ENCODE measurements at places on chromosomes 6 and 20.

GRCh38 chr6:170223718-170224693, 66.9 kb downstream of the DLL1 start:
- DNase-seq, result no peak

- DNase-seq, result no peak
These were observed 84.3 kb downstream of the ZHX3 start for GRCh38 chr20:41232973-41233926.

DNA sequence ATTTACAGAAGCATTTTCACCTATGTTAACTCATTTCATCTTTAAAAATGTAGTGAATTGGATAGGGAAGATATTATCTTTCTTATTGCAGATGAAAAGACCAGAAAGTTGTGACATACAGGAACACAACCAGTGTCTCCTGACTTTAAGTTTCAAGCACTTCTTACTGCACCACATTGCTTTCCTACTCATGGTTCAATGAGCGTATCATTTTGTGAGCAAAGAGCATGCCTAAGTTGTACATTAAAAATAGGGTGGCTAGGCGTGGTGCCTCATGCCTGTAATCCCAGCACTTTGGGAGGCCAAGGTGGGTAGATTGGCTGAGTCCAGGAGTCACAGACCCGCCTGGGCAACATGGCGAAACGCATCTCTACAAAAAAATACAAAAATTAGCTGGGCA, 21.2 kb upstream of the RNGTT start:
- no peak for DNase-seq

GRCh38 chr6:7433121-7433617, 43.6 kb downstream of the RIOK1 start:
- no peak for DNase-seq

- DNase-seq, result no peak
These were observed 151.9 kb upstream of the COL21A1 start for GRCh38 chr6:56399250-56399671.

- no peak for DNase-seq
These were observed 87.3 kb upstream of the TULP1 start for GRCh38 chr6:35599761-35600658.

GRCh38 chr6:118584911-118585310, 36.8 kb downstream of the PLN start:
- no peak for DNase-seq

- no peak for DNase-seq
These were observed 259.6 kb upstream of the EPHA7 start for GRCh38 chr6:93678841-93679454.

GRCh38 chr20:36623444-36623843, 17.9 kb downstream of the RAB5IF start:
- no peak for DNase-seq

DNA sequence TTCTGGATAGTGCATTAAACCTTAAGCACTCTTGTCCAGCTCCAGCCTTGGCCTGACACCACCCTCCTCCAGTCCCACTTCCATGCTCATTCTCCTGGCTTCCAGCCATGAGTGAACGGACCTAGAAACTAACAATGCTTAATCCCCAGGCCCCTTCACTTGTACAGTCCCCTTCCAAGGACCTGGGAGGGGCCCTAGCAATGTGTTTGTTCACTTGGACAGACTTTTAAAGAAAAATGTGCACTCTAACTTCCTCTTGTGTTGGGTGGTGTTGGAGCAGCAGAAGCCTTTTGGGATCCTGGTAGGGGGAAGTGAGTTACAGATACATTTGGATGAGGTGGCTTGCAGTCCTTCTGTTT, 48.9 kb upstream of the CCN6 start:
- no peak for DNase-seq

DNA sequence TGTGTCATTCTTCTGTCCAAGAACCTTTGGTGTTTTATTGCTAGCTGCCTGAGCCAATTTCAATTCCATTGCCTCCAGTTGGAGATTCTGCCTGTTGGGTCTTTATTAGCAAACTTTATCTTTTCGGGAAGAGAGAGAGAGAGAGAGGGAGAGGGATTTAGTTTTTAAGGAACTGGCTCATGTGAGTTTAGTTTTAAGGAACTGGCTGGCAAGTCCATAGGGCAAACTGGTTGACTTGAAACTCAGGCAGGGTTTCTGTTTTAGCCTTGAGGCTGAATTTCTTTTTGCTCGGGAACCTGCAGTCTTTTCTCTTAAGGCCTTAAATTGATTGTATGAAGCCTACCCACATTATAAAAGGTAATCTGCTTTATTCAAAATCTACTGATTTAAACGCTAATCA, 23.0 kb downstream of the BCKDHB start:
- DNase-seq, result no peak

DNA sequence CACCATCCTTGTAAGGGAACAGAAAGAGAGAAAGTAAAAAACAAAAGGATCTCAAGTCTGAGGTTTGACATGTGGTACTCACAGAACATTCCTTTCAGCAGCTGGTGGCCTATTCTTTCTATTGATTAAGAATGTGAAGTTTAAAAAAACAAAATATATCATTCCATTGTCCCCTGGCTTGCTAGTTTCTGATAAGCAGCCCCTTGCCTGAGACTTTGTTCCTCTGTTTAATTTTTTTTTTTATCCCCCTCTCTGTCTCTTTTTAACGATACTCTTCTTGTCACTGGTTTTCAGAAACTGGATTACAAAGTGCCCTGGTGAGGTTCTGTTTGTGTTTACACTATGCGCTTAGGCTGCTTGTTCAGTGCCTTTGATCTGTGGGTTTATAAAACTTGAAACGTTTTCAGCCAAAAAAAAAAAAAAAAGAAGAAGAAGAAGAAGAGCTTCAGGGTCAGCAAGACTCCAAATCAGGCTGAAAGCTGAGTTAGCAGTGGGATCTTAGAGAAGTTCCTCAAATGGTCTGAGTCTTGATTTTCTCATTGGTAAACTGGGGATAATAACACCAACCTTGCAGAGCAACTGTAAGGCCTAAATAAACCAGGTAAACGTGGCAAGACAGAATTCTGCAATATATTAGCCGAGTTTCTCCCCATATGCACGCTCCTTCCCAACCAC, 45.1 kb upstream of the SLC22A23 start:
- no peak for DNase-seq

DNA sequence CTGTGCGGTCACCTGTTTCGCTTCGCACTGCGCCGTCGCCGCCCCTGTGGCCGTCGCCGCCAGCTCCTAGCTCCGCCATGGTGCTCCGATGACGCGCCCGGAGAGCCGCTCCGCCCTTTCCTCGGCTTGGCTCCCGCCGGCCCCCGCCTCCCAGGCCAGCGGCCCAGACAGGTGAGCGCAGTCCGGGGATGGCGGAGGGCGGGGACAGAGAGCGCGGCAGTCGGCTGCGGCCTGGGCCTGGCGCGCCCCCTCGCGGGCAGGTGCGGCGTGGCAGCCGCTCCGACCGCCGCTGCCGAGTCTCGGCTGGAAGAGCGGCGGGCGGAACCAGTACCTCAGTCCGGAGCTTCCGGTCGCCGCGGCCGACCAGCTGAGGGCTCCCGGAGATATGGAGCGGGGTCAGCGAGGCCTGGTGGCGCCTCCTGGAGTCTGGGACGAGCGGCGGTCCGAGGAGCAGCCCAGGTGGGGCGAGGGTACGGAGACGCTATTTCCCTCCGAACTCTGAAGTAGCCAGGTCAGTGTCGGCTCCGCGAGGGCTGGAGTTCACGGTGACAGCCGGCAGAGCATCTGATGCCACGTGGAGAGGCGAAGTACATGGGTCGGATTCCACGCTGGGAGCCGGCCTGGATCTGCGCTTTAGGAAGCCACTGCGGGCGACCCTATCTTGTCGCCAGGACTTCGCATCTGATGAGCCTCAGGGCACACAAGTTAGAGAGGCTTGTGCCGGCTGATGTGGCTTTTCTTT, at the start of gene MAP7:
TSS of gene MAP7 (minus strand) at position 93 of the 742 bp plus-strand sequence. CDS start at position 79, 14 bp downstream.
- DNase-seq, result peak; percentile 91

- no peak for DNase-seq
These were observed 3.3 kb upstream of the NHSL1 start for GRCh38 chr6:138502546-138502945.

- no peak for DNase-seq
These were observed 99.5 kb upstream of the SUPT3H start for GRCh38 chr6:45477278-45477677.

GRCh38 chr6:84766118-84766798, 1.9 kb upstream of the TBX18 start:
- DNase-seq, result no peak

DNA sequence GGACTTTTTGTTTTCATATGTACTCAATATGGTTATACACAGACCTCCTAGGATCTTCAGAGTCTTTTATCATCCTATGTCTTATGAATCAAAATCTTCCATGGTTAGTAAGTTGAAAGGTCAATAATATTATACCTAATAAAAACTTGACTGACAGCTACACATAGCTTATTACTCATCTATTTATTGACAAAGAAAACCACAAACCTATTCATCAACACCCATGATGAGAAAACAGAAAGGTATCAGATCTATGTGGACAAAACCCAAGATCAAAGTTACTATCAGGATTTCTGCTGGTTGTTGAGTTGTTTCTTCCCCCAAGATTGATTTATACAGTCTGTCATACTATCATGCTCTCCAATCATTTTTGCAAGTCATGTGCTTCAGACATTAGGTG, 460.1 kb upstream of the MANEA start:
- no peak for DNase-seq

DNA sequence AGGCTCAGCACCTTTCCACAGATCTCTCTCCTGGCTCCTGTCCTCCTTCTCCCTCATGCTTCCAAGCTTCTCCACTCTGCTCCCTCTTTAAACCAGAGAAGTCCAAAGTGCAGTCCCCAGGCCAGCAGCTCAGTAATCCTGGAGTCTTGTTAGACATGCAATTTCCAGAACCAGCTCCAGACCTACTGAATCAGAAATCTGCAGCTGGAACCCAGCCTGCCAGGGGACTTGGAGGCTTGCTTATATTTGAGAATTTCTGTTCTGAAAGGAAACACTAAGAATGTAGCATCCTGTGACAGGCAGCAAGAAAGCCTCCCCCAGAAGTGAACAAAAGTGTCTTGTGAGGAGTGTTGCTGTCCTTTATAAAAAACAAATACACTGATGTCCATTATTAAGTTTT, 438.1 kb downstream of the BCKDHB start:
- DNase-seq, result no peak

DNA sequence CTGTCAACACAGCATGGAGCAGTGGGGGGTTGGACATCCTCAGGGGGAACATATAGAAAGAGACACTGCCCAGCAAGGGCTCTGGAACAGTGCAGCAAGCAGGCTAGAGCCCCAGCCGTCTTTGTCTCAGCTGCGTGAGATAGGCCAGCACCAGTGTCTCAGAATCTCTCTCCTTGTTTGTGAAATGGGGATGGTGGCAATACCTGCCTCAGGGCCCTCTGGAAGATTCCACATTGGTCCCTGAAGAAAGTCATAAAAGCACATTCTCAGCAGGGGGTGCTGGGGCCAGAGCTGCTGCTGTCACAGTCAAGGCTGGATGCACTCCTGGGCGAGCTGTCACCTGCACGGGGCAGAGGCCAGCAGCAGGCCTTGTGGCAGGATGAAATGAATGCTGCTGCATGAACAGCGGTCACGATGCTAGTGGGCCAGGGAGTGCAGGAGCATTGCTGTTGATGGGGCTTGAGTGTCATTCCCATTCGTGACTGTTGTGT, 121.7 kb downstream of the SYCP2 start:
- no peak for DNase-seq

- no peak for DNase-seq
These were observed 59.5 kb downstream of the UTRN start for GRCh38 chr6:144344646-144345045.

DNA sequence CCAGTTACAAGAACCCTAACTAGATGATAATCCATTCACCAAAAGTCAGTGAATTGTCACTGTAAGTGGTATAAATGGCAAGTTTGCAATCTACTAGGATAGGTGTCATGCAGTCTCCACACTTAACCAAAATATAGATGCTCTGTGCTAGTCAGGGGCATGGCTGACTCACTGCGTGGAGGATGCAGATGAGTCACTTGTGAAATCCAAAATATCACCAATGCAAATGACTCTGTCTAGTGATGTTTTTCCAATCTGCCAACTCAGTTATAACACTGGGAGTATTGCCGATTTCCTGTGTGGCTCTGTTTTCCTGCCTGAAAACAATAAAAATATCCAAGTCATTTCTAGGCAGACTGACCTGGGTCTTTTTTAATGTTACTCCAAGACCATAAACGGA, 47.8 kb upstream of the NRSN1 start:
- no peak for DNase-seq

GRCh38 chr6:28161410-28162079, 19.9 kb downstream of the ZKSCAN8 start:
- DNase-seq, result peak; percentile 70

DNA sequence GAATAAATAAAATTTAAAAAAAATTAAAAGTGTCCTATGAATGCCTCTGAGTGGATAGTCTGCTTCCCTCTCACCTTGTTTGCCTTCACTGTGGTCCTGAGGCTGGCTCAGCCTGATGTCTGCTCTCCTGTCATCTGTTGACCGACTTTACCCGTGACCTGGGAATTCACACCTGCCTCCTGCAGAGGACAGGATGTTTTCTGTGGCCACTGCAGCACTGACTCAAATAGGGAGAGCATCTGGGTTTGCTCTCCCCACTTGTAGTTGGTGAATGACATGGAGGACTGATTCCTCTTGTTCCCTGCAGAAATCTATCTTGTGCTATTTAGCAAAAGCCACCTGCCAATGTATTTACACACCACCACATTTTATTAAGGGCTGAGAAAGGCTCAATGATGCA, 52.4 kb upstream of the ERVFRD-1 start:
- DNase-seq, result no peak

DNA sequence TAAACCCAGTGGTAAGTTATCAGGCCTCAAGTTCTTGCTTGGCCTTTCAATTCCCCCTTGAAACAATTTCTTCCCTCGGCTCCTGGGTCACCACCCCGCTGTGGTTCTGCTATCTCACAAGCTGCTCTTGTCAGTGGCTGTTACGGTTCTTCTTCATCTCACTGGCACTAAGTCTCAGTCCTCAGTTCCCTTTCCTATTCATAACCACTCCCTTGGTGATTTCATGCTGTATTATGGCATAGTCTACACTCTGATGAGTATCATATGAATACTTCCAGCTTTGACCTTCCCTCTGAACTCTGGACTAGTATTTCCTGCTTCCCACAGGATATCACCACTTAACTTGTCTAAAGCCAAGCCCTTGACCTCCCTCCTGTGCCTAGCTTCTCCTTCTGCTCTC, 7.9 kb downstream of the TAAR1 start:
- no peak for DNase-seq

DNA sequence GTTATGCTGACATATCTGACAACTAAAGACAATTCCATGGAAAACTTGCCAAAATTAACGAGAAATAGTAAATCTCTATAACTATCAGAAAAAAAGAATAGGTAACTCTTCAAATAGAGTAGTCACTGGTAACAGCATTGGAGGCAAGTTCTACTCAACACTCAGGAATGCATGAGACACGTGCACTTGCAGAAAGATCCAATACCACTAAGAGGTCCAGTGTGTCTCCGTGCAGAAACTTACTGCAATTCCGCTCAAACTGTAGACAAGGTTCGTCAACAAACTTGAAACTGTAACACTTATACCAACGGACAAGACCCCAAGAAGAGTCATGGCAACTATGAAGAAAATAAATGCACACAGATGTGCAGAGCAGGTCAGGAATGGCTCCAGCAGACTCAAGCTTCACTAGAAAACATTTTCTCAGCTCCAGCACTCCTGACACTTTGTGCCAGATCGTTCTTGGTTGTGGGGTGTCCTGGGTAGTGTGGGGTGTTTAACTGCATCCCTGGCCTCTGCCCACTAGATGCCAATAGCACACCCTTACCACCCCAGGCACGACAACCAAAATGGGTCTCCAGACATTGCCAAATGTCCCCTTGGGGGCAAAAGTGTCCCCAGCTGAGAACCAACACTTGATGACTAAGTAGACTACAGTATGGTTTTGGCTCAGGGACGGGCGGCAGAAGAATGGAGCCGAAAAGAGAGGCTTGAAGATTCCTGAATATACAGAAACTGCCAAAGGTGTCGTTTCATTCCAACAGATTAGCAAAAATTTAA, 134.8 kb downstream of the DTNBP1 start:
- no peak for DNase-seq
